ENCODE measurements at places on chromosomes 7 and 10. TPM values are rescaled to one million over a fixed set of nuclear protein-coding genes. Genes with fewer than 3 reads are reported as not detected.

DNA sequence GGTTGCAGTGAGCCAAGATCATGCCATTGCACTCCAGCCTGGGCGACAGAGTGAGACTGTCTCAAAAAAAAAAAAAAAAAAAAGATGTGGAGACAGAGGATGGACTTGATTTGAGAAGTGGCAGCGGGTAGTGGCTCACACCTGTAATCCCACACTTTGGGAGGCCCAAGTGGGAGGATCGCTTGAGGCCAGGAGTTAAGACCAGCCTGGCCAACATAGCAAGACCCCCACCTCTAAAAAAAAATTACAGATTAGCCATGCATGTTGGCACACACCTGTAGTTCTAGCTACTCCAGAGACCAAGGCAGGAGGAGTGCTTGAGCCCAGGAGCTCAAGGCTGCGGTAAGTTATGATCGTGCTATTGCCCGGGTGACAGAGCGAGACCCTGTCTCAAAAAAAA, 24.3 kb upstream of the ASCC1 start:
- peaks cover 8% of the 10 kb centered on the region for H3K36me3 ChIP-seq
- no peak for DNase-seq
- no peaks in the 10 kb centered on the region for H3K27me3 ChIP-seq
- H3K27ac ChIP-seq = no peak overlapping the region
- H3K4me3 ChIP-seq = no peak overlapping the region

The MAD1L1 gene
- 27.4 TPM for total RNA-seq

DNA sequence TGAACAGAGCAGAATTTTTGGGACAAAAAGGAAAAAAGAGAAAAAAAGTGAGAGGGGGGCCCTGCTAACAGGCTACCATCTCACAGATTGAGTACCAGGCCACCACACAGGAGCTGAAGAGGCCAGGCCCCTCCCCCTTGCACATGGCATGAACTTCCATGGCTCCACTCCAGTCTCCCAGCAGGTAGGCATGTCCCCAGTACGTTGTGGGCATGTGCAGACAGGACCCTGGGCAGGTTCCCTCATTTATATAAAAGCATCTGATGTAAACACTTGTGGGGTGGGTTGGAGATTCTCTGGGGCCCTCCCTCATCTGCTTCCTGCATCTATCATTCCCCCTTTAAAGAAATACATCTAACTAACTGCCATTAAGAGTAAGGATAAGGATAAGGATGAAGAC, 45.0 kb upstream of the AKR1C1 start:
- H3K36me3 ChIP-seq = no peaks in the 10 kb centered on the region
- no peak for DNase-seq
- no peak overlapping the region for H3K27ac ChIP-seq
- H3K4me1 ChIP-seq = no peaks in the 10 kb centered on the region
- no peaks in the 10 kb centered on the region for H3K27me3 ChIP-seq
- H3K4me3 ChIP-seq = no peak overlapping the region

DNA sequence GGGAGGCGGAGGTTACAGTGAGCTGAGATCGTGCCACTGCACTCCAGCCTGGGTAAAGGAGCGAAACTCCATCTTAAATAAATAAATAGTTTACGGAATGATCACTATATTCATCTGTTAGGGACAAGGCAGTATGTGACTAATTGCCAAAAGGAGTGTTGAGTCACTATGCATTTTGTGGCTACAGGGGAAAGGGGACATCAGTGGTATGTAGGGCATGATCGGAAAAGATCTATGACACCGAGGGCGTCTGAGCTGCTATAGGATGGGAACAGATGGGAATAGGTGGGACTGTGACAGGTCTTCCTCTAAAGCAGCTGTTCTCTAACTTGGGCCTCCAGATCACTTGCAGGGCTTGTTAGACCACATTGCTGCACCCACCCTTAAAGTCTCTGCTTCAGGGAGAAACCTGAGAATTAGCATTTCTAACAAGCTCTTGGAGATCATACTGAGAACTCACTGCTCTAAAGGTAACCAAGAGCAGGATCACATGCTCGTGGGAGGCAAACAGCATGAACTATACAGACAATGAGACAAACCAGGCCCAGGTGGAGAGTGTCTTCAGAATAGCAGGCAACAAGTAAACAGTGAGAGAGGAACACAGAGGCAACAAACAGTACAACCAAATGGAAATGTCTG, 65.1 kb upstream of the ITGA8 start:
- peaks cover 72% of the 10 kb centered on the region for H3K4me1 ChIP-seq
- no peak overlapping the region for H3K4me3 ChIP-seq
- H3K27me3 ChIP-seq = no peaks in the 10 kb centered on the region
- no peak for DNase-seq
- no peaks in the 10 kb centered on the region for H3K36me3 ChIP-seq

- H3K4me3 ChIP-seq = no peak overlapping the region
- DNase-seq = no peak
- no peaks in the 10 kb centered on the region for H3K36me3 ChIP-seq
- H3K4me1 ChIP-seq = no peaks in the 10 kb centered on the region
- H3K27ac ChIP-seq = no peak overlapping the region
These were observed 52.6 kb downstream of the ZNF37A start for GRCh38 chr10:38146579-38147333.

The MRC1 gene
- total RNA-seq = 73.4 TPM

DNA sequence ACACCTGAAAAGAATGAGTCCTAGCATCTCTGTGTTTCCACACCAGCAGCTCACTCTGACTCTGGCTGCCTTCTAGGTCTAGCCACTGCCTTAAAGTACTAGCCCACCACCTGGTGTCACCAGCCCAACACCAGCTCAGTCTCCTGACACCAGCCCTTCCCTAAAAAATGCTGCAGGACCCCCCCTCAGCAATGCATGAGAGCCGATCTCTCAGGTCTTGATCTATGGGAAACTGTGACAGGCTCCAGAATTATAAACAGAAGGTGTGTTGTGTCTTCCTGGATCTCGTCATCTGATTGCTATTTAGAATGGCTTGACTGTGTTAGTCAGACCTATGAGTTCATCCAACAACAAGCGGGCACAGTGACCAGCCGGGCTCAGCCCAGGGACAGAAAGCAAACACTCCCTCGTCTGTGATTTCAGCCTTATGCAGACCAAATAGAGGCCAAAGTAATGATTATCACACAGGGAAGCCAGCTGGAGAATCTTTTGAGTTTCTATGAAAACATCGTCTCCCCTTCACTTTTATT, 66.6 kb downstream of the CUBN start:
- no peaks in the 10 kb centered on the region for H3K27me3 ChIP-seq
- peaks cover 22% of the 10 kb centered on the region for H3K4me1 ChIP-seq
- H3K4me3 ChIP-seq = peak overlapping the region; percentile 34
- DNase-seq = peak; percentile 31

DNA sequence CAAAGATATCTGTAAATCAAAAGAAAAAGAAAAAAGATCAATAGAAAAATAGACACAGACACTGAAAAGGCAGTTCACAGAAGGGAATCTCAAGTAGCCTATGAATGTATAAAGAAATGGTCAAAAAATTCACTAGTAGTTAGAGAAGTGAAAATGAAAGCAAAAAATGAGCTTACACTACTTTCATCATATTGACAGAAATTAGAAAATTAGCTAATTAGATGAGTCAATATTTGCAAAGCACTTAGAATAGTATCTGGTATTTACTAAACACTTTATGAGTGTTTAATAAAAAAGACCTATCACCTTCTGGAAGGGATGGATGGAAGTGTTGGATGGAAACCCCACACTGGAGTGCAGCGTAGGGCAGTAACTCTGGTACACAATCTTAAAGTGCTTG, 1.7 kb upstream of the CFAP58 start:
- no peaks in the 10 kb centered on the region for H3K36me3 ChIP-seq
- DNase-seq = no peak

DNA sequence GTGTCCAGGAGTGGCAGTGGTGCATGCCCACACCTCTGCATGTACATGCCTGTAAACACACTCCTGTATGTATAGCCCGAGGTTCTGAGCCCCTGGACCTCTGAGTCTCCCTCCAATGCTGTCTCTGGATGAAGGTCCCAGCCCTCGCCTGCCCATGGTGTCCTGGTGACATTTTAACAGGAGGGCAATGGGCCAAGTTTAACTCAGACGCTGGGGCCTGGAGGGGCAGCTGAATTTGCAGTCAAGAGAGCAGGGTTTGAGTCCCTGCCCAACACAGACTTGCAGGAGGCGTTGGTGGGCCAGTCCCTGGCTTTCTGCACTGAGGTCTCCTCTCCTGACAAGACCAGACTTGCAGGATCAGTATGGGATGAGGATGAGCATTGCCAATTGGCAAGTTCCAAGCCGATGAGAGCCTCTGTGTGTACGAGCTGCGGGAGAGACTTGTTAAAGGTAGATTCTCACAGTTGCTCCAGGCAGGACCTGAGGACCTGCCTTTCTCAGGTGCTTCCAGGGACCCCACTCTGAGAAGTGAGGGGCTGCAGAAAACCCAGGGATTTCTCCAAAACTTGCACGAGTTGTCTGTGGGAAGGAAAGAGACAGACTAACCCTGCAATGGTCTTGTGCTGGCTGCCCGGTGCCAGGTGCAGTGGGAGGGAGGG, 141.9 kb downstream of the ELFN1 start:
- no peak overlapping the region for H3K4me3 ChIP-seq
- H3K27ac ChIP-seq = no peak overlapping the region
- peaks cover 3% of the 10 kb centered on the region for H3K36me3 ChIP-seq
- no peaks in the 10 kb centered on the region for H3K4me1 ChIP-seq

- H3K4me1 ChIP-seq = peaks cover 3% of the 10 kb centered on the region
- no peaks in the 10 kb centered on the region for H3K36me3 ChIP-seq
- peak overlapping the region; percentile 76 for H3K4me3 ChIP-seq
- H3K27me3 ChIP-seq = no peaks in the 10 kb centered on the region
- DNase-seq = no peak
These were observed 110.9 kb upstream of the LANCL2 start for GRCh38 chr7:55254242-55254595.

The GPER1 gene
- 5.3 TPM for total RNA-seq

The GHRHR gene
- not detected for total RNA-seq

DNA sequence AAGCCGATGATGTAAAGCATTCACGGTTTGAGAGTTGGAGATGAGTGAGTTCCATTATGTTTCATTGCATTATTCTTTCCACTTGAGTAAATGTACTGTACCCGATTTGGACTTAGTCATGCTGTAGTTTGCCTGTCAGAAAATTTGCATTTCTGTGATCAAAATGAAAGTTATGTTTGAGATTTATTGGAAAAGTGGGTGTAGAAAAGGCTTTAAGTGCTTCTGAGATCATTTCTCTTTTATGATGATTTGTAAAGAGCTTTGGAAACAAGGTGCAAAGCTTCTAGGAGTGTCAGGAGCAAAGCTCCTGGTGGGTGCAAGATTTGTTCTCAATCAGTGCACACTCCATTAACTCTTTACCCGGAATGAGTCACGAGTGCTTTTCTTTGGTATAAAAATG, 204.1 kb upstream of the POM121L12 start:
- no peak overlapping the region for H3K4me3 ChIP-seq
- H3K4me1 ChIP-seq = no peaks in the 10 kb centered on the region
- DNase-seq = no peak
- H3K27me3 ChIP-seq = no peaks in the 10 kb centered on the region
- H3K27ac ChIP-seq = no peak overlapping the region

DNA sequence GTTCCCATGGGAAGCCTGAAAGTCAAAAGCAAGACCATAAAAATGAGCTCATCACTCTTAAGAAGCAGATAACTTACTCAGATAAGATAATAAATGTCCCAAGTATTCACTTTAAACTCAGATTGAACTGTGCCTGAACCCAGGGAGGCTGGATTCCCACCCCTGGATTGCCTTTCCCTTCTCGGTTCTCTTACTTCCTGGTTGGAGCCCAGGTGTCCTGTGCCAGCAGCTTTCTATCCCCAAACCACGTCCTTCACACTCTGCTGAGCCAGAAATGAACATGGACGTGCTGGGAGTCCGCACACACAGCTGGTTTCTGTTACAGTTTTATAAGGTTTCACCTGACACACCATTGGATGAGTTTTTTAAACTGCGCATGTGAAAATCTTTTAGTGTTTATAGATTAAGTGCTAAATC, 636.2 kb upstream of the IGFBP3 start:
- no peaks in the 10 kb centered on the region for H3K27me3 ChIP-seq
- DNase-seq = no peak
- H3K27ac ChIP-seq = no peak overlapping the region
- H3K4me3 ChIP-seq = no peak overlapping the region

The CPA5 gene
- total RNA-seq = not detected

The ADAP1 gene
- 24.6 TPM for total RNA-seq

The NPSR1 gene
- not detected for total RNA-seq

GRCh38 chr10:73084209-73084608, 12.5 kb downstream of the P4HA1 start:
- H3K27ac ChIP-seq = peak overlapping the region; percentile 5
- H3K4me1 ChIP-seq = peaks cover 8% of the 10 kb centered on the region
- no peaks in the 10 kb centered on the region for H3K27me3 ChIP-seq
- no peaks in the 10 kb centered on the region for H3K36me3 ChIP-seq
- no peak for DNase-seq
- H3K4me3 ChIP-seq = no peak overlapping the region

The PDGFA gene
- total RNA-seq = 219 TPM

The CAV1 gene
- total RNA-seq = 210 TPM

DNA sequence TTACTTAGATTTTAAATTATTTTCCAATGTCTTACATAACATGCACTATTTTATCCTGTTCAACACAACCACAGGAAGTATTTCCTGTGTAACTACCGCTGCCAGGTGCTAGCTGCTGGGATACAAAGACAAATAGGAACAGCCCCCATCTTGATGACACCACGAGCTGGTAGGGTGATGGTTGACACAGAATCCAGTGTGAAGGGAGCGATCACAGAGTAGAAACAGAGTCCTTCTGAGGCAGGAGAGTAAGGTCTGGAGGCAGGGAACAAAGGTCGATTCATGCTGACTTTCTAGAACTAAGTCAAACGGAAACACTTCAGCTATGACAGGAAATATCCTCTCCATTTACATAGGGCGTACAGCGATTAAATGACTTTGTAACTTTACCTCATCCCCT, 232.3 kb downstream of the ADAM12 start:
- no peak for DNase-seq
- H3K27ac ChIP-seq = no peak overlapping the region
- H3K36me3 ChIP-seq = no peaks in the 10 kb centered on the region
- no peak overlapping the region for H3K4me3 ChIP-seq

- no peak overlapping the region for H3K27ac ChIP-seq
- no peak for DNase-seq
- no peaks in the 10 kb centered on the region for H3K27me3 ChIP-seq
- H3K36me3 ChIP-seq = peaks cover 28% of the 10 kb centered on the region
- H3K4me3 ChIP-seq = no peak overlapping the region
These were observed 89.3 kb upstream of the ZNF746 start for GRCh38 chr7:149586646-149587645.

The MYO3A gene
- under 0.01 TPM for total RNA-seq
